ENCODE measurements at places on chromosomes 6 and 20.
A peak's percentile ranks its signal among the peaks of the same experiment; 100 is the strongest.

DNA sequence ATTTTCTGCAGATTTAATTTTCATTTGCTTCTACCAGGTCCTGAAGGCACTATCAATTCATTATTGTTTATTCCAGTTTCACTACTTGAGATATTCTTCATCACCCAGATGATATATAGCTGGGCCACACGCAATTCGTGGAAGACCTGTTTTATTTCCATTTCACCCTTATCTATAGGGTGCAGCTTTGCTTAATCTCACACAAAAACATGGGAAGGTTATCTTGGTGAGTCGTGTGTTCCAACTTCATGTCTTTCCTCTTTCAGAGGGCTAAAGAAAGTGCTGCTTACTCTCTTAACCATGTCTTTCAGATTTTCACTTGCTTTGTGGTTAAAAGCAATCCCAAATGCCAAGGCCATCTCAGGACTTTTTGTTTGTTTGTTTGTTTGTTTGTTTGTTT, 194.0 kb downstream of the SOD2 start:
- DNase-seq, result no peak

DNA sequence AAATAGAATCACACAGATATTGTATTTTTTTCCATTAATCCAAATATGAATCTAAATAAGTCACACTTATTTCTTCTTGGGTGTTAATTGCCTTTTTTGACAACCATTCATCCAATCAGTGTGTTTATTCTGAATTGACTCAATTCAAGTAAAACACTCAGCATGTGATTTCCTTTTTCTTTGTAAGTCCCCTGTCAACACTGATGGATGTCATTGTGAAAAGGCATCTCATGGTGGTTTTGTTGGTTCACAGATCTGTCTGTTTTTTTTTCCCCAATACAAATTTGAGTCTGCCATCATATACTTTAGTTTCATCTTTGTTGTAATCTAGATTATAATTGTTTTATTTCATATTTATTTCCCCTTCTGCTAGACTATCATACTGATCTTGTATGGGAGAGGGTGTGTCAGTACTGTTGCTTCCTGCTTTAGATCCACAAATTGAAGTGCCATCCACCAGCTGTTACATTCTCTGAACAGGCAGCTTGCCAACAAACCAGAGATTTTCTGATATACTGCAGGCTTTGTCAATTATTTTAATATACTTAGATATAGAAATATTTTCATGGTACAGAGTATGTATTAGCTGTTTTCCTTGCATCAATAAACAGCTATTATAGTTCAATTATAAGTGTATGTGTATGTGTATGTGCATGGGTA, 64.2 kb upstream of the FLRT3 start:
- peak; percentile 66 for DNase-seq

DNA sequence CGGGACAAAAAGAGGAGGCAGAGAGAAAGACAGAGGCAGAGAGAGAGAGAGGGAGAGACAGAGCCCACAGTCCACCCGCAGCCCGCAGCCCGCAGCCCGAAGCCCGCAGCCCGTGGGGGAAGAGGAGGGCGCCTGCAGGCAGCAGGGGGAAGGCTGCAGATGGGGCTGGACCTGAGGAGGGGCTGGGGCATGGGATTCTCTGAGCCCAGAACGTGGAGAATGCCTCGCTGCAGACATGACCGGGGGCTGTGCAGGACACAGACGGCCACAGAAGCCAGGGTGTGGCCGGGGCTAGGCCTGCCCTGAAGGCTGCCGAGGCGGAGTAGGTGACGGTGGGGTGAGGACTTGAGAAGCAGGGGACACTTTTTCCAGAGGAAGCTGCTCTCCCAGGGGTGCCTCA, 6.5 kb upstream of the SLCO4A1 start:
- DNase-seq, result no peak

DNA sequence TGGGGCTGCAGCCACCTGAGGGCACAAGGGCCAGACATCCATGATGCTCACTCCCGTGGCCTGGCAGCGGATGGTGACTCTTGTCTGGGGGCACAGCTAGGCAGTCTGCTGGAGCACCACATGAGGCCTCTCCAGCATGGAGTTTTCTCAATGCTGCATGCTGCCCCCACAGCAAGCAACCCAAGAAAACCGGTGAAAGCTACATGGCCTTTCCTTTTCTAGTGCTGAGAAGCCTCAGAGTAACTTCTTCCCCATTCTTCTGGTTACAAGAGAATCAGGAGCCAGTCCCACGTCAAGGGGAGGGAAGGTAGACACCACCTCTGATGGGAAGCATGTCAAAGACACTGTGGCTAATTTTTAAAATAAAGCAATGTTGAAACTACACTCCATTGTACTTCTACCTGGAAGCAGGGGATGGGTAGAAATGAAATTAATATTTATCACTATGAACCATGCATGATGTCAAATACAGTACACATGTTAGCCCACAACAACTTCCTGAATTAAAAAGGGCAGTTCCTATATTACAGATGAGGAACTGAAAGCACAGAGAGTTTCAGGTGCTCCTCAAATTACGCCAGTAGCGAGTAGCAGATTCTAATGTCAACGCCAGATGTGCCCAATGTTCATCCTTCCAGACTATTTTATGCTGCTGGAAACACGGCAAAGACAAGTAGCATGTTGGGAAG, 101.5 kb downstream of the LAMP5 start:
- no peak for DNase-seq

DNA sequence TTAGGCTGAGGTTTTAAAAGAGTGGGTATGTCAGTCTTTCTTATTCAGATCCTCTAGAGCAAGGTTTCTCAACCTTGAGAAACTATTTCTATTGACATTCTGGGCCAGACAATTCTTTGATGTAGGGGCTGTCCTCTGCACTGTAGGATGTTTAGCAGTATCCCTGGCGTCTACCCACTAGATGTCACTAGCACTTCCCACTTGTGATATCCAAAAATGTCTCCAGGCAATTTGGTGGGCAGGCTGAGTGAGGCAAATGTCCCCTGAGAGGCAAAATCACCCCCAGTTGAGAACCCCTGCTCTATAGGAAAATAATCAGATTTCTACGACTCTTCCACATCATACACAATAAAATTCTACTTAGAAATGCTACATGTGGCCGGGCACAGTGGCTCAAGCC, 7.7 kb upstream of the ZKSCAN8 start:
- peak; percentile 65 for DNase-seq

DNA sequence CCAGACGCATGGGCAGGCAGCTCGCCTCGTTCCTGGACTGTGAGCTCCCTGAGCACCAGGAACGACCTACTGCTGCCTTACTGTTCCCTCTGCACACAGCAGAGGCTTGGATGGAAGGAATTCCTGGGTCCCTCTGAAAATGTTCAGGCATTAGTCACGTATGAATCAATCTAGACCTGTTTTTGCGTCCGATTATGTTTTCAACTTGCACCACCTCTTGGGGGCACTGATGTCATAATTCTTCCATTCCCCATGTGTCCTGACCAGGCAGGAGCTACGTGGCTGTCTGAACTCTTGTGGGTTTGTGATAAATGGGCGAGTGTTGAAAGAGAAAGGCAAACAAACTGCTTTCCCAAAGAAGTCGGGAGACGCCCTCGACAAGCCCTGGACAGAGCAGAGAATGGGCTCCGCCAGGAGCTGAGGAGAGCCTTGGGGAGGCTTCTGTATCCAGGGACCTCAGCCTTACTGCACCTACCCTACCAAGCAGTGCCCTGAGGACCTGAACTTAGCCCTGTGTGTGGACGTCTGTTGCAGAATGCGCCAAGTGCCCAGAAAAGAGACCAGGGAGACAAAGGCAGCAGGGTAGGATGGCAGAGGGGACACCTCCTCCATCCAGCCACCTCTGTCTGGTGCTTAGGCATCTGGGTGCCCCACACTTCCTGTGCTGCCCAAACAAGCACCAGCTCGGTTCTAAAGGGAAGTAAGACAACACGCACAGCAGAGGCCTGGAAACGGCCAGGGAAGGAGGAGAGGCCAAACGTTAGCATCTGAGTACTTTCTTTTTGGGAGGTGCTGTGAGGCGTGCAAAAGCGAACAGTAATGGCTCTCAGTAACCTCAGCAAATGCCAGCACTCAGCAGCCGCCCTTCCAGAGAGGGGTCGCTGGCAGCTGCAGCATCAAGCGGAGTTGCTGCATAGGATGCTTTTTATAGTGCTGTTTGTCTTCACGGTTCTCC, 124.2 kb downstream of the LY86 start:
- DNase-seq, result no peak

GRCh38 chr20:43975096-43975768, 60.6 kb downstream of the TOX2 start:
- no peak for DNase-seq

DNA sequence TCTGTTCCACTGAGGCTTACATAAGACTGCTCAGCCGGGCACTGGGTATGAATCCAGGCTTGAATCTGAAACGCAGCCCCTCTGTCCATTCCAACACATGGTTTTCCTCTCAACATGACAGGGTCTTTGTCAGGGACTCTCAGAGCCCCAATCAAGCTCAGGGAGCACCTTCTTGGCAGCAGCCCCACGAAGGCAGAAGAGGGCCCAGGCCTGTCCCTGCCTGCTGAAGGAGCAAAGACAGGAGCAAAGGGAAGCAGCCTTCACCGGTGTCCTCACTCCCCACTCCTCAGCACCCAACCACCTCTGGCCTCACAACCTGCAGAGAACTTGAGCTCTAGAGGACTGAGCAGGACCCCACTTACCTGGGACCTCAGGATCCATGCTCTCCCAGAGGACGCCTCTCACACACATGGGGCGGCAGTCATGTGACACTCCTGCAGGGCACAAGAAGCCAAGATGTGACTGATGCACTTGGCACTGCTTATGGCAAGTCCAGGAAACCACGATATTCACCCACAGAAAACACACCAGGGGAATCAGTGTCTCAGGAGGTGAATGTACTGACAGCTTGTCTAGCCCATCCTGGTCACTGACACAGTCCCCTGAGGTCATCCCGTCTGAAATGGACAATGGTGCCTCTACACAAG, 4.3 kb downstream of the SNHG17 start:
- DNase-seq, result no peak

DNA sequence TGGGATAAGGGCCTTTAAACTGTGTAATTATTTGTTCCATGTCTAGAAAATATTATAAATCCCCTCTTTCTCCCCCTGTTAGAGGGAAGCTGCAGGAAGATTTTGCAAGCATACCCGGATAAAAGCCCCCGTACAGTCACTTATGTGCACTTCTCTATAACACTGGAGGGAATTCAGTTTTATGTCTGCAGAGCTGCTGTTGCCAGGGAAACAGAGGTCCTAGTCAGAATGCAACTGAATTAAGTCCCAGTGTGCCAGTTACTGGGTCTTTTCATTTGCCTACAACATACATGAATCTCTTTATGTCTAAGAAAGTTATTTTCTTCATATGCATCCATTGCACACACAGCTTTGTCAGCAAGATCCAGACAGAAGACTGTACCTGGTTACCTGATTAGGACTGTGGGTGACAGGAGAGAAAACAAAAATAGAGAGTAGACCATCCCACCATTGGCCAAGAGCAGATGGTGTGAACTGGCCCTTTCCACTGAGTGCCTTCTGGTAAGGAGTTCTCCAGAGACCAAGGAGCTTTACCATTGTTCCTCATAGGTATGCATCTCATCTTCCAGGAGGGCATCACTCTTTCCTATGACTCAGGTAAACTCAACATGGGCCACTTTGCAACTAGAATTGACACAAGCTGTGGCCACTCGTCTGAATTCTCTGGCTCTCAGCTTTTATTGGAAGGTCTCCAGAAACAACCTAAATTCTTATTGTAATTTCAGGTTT, 180.8 kb upstream of the PHACTR1 start:
- DNase-seq, result no peak

DNA sequence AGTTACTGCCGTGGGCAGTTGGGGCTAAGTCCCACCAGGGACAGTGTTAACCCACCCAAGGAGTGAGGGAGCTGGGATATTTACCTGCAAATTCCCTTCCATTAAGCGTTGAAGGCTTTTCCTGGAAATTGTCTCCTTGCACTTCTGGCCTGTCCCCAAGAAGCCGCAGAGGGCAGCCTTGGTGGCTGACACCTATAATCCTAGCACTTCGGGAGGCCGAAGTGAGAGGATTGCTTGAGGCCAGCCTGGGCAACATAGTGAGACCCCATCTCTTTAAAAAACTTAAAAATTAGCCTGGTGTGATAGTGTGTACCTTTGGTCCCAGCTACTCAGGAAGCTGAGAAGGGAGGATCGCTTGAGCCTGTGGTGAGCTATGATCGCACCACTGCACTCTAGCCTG, 204.4 kb downstream of the EYA2 start:
- DNase-seq, result no peak

DNA sequence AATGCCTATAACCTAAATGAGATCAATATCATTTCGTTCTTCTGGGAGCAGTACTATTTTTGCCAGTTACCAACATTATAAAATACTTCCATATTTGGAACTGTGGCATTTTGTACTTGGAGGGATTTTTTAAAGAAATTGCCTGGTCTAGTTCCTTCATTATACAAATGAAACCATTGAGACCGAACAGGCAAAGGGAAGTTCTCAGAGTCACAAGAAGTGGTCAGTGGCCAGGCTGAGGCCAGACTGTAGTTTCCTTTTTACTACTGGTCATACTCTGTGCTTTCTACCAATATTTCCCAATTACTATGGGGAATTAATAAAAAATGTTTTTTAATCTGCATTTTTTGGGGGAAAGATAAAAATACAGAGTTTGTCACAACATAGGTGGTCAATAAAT, 332.0 kb downstream of the NRN1 start:
- DNase-seq, result no peak

DNA sequence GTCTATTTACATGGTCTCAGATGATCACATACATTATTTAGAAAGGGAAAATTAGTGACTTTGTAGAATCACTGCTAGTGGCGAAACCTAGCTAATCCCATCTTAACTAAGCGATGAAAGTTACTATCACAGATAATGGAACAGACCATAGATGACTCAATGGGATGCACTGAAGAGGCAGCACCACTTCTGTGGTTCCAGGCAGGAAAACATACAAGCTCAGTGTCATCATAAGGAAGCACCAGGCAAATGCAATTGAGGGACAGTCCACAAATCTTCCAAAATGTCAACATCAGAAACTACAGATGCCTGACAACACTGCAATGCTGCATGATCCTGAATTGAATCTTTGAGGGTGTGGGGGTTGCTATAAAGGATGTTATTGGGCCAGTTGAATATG, 15.9 kb upstream of the SNAI1 start:
- DNase-seq, result no peak

GRCh38 chr6:15499125-15499524, 163.7 kb downstream of the DTNBP1 start:
- DNase-seq, result no peak

DNA sequence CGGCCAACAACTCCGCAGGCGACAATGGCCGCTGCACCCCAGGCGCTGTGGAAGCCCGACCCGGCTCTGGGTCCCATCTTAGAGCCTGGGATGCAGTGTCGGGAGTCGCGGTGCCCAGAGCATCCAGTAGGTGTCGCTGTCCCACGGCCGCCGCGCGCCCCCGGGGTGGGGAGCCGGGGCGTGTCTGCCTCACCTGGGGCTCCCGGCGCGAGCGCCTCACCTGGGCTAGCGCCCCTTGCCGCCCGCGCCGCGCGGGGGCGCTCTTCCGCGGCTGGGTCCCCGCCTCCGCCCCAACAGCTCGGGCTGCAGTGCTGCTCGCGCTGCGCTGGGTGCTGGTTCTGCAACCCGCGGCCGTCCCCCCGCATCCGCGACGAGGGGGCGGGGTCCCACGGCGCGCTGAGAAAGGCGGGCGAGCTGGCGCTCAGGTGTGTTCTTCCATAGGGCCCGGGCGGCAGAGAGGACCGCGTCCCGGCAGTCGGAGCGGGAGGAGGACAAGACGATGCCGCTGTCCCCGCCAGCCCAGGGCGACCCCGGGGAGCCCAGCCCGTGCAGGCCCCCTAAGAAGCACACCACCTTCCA, at the start of gene CRYBG1:
Gene CRYBG1 (plus strand): TSS at position 308 of the 579 bp plus-strand sequence. CDS start 192 bp downstream, at position 500.
- DNase-seq, result peak; percentile 77

Data from NCI-H2081 (cell line).